ENCODE measurements at places on chromosomes 12 and 14.

DNA sequence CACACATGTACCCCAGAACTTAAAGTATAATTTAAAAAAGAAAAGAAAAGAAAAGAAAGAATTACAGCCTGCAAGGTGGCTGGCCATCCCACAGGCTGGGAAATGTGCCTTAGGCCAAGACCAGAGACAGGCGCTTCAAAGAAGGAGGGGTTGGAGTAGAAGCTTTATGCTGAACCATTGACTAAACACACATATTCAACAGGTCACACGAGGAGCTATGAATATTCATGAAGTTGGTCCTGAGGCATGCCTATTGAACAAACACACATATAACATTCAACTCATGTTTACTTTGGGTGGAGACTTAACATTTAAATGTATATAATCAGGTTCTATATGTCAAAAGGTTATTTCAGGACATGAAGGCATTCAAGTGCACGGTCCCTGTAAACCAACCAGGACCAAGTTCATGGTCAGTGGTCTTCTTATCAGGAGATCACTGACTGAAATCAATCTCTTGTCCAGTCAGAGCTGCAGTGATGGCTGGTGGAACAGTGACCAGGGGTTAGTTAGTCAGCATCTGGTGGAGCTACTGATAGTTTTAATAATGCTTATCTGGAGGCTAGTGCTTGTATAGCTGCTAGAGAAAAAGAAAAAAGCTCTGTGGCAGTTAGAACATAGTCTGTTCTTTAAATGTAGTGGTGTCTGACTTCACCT, 35.6 kb upstream of the ITPR2 start:
- DNase-seq = no peak

GRCh38 chr12:54404061-54405004, 14.7 kb downstream of the ITGA5 start:
- DNase-seq = peak; percentile 59

GRCh38 chr12:15404485-15404884, 82.2 kb downstream of the PTPRO start:
- no peak for DNase-seq

DNA sequence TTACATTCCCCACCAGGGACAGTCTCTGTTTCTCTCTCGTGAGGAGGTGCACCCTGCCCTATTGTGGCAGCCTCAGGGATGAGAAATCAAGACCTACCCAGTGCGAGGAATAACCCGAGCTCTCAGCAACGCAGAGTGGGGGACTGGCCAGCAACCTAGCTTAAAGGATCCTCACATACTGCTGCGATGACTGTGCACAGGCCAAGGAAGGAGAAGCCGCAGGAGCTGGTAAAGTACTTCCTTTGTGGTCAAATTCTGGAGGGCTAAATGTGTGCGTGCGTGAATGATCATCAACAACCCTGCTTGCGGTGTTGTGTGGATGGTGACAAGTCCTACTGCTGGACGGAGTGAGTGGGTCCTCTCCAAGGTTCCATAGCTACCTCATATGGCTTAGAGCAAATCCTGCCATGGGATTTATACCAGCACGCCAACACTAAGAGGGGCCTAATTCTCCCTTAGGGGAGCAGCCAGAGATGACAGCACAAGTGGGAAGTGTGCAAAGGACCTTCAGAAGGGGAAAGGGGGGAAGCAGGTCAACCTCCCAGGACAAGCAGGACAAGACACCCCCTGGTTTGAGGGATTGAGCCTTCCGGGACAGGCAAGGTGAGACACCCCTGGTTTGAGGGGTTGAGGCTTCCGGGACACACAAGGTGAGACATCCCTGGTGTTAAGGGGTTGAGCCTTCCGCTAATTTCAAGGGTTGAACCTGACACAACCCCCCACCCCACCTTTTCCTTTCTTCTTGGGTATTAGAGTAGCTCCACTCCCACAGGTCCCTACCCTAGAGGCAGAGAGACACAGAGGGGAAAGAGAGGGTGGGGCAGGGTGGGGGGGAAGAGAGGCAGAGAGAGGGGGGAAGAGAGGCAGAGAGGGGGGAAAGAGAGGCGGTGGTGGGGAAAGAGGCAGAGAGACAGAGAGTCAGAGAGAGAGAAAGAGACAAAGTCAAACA, 58.8 kb upstream of the AP4S1 start:
- DNase-seq = no peak

DNA sequence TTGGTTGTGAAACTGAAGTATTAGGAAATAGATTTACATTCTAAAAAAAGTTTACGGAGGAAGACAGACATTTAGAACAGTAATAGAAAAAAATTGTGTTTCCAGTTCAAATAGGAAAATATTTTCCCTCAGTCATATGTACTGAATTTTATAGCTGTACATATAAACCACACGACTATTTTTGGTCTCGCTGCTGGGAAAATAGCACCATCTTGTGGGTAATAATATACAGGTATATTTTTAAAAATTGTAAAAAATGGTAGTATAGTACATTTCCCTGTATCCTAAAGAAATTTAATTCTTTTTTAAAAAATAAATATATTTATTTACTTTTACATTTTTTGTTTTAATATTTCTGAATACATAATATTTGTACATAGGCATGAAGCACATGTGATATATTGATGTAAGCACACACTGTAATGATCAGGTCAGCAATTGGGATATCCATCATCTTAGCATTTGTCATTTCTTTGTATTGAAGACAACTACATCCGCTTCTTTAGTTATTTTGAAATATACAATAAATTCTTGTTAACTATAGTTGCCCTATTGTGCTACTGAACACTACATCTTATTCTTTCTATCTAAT, 168.6 kb downstream of the ALX1 start:
- peak; percentile 2 for DNase-seq

DNA sequence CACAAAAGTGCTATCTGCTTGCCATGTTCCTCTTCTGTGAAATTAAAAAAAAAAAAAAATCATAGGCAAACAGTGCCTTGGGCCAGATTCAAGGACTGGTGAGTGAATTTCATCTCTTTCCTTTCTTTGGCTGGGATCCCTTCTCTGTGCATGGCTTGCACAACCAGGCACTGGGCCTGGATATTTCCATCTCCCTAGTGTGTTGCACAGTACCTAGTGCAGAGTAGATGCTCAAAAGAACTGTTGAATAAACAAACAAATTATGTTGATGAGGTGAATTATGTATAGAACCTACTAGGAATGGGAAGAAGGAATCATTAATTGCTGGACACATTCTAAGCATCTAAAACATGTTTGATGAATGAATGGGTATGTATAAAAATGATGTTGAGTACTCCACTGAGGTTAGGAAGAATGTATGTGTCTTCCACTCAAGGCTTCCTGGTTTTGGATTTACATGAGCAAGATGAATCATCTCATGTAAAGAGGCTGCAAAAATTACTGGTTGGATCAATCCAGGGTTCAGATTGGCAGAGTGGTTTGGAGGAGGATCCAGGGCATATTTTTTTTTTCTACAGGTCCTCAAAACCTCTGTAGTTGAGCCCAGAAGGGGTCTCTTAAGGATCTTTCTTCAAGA, 93.2 kb downstream of the EMP1 start:
- DNase-seq = no peak

- DNase-seq = no peak
Observed at GRCh38 chr12:106973545-106973944, 13.4 kb downstream of the MTERF2 start.

DNA sequence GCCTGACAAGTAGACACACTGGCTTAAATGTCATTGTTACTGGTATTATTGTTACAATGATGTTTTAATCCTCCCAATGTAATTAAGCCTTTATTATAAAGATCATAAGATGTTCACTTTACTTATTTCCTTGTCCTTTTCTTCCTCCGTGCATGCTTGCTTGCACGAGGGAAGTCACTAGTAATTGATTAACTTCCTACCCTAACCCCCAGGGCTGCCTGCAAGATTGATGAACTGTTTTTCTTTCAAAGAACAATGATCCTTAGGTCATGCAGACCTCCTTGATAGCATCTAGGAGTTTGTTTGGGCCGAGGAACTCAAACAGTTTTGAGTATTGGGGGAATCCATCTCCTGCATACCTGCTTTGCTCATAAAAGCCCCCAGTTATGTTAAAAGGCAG, 43.0 kb downstream of the GLRX5 start:
- DNase-seq = no peak

- no peak for DNase-seq
Observed at GRCh38 chr12:15056218-15056617, 83.4 kb downstream of the PDE6H start.

GRCh38 chr14:35944847-35945246, 118.7 kb downstream of the BRMS1L start:
- no peak for DNase-seq

DNA sequence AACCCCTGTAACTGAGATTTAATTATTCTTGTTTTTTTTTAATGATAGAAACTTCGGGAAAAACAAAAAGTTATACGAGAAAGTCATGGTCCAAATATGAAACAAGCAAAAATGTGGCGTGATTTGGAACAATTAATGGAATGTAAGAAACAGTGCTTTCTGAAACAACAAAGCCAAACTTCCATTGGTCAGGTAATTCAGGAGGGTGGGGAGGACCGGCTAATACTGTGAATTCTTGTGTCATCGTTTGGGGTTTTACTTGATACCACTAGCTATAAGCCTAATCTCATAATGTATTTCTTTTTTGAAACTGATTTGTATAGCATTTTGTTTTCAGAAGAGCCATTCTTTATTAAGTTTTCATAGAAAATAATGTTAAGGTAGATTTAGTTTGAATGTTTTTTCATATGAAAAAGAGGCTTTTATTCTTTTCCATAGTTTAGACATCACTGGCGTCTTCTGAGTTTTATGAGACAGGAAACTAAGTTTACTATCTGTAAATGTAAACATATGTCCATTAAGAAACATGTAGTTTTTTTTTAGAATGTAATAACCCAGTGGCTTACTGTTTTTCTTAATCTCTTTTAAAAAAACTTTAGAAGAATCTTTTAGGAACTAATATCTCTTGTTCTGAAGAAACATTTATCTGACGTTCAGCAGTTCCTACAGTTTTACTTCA, 62.9 kb upstream of the ATP2A2 start:
- no peak for DNase-seq

All from NCI-H1092 (cell line).